ENCODE measurements at places on chromosomes 7 and 10. TPM values are rescaled to one million over a fixed set of nuclear protein-coding genes. Genes with fewer than 3 reads are reported as not detected.

DNA sequence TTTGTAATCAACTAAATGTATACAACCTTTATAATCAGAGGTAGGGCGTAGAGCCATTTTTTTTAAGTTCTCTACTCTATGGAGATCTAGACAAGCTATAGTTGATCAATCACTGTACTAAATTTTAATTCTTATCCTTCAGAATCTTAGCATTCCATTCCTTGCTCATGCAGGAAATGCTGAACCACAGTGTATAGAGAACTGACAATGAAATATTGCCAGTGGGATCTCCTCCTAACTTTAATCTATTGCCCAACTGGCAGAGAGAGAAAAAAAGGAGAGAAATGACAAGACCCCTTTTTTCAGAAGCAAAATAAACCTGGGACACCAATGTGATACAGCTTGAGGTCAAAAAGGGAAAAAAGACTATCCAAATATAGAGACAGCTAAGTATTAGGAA is 26.4 kb upstream of the PPP3CB start:
- DNase-seq: no peak

- DNase-seq: peak; percentile 20
Measured at GRCh38 chr10:100007231-100008141, 2.3 kb downstream of the DNMBP start.

- DNase-seq: no peak
Measured at GRCh38 chr10:75955973-75956502, 524.6 kb downstream of the LRMDA start.

- peak; percentile 95 for DNase-seq
Measured at GRCh38 chr10:104299031-104299904, 30.3 kb downstream of the GSTO2 start.

- no peak for DNase-seq
Measured at GRCh38 chr7:100396421-100396982, 23.2 kb downstream of the PILRA start.

LEP gene
- not detected for total RNA-seq
